Fibroblast of skin of right biceps (primary cell): ENCODE measurements at places on chromosomes 11 and 22.

- DNase-seq, result no peak
Measured at GRCh38 chr11:113167599-113167998, 146.8 kb upstream of the TTC12 start.

- peak; percentile 7 for DNase-seq
Measured at GRCh38 chr11:5666402-5666793, 18.5 kb downstream of the TRIM5 start.

GRCh38 chr11:66335531-66336233, 552 bp downstream of the RIN1 start:
- DNase-seq, result peak; percentile 64

- DNase-seq, result no peak
Measured at GRCh38 chr11:13958641-13959400, 3.7 kb upstream of the SPON1 start.

DNA sequence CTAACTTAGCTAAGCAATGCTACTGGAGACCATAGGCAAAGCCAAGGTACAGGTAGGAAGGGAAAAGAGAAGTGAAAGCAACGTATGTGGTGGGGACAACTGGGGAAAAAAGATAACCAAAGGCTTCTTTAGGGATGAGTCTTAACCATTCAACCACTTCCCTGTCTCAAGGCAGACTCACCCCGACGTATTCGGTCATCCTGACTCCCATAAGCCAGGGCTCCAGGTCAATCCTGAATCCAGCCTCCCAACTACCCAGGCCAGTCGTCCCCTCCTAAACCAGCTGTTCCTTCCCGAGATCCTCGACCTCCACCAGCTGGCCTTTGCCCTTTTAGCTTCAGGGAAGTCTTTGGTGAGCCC, 330 bp downstream of the ACP2 start:
- peak; percentile 25 for DNase-seq
